C1 segment of cervical spinal cord (tissue), 14 donors: ENCODE measurements at places on chromosomes 13 and 19.

DNA sequence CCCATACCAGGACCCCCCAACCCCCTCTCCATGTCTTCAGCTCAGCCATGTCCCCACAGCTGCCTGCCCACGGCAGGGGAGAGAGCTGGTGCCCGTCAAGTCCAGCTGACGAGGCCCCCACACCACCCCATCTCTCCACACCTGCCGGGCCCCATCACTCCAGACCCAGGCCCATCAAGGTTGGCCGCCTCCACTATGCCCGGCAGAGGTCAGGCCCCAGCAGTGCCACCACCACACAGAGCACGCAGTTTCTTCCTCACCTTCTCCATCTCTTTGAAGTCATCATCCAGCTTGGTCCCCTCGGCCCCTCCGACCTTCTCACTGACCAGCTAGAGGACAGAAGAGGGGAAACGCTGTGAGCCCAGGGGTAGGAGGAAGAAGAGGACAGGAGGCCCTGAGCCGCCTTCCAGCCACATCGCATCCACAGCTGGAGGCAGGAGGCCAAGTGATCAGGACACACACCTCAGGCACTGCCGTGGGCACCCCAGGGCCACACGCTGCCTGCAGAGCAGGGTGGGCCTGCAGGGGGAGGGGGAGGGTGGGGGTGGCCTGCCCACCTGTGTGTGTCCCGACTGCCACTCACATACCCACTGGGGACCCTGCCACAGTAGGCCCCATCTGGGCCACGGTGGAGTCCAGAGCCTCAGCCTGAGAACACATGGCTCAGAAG, 23.4 kb downstream of the MPND start:
- DNase-seq: no peak

- DNase-seq: no peak
Measured at GRCh38 chr19:35265900-35266519, 2.8 kb upstream of the USF2 start.

DNA sequence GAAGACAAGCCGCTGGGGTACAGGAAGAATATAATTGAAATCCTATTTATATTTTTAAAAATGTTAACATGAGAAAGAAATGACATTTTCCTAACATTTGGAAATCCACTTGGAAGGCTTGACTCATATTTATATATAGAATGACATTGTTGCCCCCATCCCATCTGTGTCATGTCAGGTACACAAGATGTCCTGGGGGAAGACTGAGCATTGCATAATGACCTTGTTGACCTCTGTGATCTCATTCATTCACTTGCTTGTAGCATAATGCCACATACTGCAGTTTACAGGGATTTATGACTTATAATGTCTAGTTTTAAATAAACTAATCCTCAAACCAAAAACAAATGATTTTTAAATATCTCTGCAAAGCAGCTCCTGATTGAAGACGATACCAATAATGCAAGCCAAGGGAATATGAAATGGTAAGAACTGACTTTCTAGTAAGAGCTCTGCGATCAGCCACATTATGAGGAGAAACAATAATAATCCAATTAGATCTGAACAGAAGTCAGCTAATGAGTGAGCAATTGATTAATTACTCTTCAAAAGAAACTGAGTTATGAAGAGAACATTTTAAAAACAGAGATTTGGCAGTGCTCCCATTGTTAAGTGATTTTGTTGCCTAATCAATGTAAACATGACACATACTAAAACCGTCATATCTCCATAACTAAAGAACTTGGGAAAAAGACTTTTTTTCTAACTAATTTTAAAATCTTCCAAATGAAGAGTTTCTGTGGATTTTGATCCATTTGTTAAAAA, 21.2 kb upstream of the VWA8 start:
- no peak for DNase-seq

DNA sequence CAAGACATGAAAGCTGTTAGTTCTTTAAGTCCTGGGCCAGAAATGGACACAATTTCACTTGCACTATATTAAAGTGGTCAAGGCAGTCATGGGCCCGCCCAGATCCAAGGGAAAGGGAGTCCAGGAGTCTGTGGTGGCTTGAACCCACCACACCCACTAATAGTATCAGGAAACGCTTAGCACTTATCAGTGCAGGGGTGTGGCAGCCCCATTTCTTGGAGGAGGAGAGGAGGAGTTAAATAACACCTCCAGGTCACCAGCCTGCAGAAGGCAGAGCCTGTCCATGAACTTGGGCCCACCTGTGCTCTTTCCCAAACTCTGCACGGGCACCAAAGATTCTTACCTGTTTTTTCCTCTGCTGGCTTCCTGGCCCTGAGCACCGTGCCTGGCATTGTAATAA, 5.4 kb upstream of the NTN5 start:
- no peak for DNase-seq

DNA sequence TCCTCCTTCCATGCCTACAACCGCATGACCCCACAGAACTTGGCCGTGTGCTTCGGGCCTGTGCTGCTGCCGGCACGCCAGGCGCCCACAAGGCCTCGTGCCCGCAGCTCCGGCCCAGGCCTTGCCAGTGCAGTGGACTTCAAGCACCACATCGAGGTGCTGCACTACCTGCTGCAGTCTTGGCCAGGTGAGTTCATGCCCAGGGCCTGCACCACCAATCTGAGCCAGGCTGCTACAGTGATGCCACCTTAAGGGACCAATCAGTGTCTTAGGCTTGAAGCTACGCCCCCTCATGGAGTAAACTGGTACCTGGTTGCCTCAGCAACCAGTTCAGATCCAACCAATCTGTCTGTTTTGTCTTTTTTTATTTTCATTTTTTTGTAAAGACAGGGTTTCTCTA, 5.2 kb downstream of the SYDE1 start:
- no peak for DNase-seq

DNA sequence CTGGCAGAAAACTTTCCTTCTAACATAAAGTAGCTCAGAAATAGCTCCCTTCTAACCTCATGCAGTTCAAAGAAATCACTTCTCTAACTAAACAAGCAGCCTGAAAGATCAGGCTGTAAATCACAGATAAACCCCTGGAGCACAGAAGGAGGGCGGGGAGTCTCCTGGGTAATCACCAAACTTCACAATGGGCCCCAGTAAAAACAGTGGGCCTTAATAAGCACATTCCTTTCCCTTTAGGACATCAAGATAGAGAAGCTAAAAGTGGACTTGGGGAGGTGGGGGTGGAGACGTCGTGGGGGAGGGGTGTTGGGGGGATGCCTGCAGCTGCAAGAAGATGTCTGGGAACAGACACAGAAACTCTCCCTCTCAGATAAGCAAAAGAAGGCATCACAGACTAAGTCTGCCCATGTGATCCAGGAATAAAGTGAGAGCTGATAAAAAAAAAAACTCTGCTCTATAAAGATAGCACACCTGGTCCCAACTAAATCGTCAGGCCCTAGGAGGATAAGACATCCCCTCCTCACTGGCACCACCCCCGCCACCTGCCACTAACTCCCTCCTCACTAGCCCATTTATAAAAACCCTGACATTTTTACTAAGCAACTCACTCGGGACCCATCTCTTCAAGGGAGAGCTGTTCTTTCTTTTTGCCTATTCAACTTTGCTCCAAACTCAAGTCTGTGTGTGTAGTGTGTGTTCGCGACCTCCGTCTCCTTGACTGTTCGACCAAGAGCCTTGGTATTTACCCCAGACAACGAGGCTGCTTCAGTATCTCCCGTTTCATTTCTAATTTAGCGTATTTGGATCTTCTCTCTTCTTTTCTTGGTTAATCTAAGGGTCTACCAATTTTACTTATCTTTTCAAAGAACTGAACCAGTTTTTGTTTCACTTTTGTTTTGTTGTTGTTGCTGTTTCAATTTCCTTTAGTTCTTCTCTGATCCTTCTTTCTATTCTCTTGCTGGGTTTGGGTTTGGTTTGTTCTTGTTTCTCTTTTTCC, 31.7 kb downstream of the DNAJC15 start:
- DNase-seq: no peak

DNA sequence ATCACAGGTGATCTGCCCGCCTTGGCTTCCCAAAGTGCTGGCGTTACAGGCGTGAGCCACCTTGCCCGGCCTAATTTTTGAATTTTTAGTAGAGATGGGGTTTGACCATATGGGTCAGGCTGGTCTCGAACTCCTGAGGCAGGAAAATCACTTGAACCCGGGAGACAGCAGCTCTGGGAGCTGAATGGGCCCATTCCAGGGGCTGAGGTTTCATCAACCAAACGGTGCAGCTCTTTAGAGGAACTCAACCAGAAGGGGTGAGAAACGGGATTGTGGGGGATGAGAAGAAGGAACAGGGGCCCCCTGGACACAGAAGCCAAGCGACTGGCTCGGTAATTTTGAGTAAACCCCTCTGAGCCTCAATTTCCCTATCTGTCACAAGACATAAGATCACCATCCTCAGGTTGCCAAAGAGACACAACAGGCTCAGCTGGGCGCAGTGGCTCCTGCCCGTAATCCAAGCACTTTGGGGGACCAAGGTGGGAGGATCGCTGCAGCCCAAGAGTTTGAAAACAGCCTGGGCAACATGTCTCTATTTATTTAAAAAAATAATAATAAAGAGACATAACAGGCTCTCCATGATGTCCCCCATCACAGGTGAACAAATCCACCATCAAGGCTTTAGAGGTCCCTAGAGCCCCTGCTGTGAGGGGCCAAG, 562 bp downstream of the IQCN start:
- no peak for DNase-seq

DNA sequence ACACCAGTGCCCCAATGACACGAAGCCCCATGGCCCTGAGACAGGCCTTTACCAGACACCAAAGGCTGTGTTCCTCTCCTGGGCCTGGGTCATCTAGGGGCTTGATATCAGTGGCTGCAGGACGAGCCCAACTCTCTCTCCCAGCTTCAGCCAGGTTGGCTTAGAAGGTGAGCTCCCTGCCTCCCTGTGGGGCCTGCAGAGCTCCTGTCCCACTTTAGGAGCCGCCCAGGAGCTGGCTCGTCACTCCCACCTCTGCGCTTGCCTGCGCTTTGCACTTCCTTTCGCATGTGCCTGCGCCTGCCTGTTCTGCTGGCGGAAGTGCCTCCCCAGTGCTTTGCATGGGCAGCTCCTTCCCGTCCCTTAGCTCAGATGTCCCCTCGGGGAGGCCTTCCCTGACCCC, 4.9 kb downstream of the CALM3 start:
- DNase-seq: no peak

GRCh38 chr19:21910318-21910717, 74.3 kb upstream of the ZNF43 start:
- DNase-seq: no peak

DNA sequence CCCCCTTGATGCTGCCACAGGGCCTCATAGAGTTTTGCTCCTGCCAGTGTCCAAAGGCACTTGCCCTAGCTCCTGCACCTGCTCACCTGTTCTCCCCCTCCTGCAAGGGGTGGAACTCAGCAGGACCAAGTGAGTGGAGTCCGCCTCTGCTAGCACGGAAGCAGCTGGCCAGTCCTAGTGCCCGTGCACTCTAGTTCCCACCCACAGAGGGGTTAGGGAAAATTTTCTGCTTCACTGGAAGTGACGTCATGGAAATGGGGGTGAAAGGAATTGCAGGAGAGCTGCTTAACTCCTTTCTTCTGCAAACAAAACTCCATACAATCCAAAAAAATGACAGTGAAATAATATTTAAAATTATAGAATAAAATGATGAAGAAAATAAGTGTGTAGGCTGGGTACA, 609.7 kb upstream of the SLITRK1 start:
- DNase-seq: no peak

- DNase-seq: no peak
Measured at GRCh38 chr13:47004027-47004426, 107.2 kb upstream of the HTR2A start.

DNA sequence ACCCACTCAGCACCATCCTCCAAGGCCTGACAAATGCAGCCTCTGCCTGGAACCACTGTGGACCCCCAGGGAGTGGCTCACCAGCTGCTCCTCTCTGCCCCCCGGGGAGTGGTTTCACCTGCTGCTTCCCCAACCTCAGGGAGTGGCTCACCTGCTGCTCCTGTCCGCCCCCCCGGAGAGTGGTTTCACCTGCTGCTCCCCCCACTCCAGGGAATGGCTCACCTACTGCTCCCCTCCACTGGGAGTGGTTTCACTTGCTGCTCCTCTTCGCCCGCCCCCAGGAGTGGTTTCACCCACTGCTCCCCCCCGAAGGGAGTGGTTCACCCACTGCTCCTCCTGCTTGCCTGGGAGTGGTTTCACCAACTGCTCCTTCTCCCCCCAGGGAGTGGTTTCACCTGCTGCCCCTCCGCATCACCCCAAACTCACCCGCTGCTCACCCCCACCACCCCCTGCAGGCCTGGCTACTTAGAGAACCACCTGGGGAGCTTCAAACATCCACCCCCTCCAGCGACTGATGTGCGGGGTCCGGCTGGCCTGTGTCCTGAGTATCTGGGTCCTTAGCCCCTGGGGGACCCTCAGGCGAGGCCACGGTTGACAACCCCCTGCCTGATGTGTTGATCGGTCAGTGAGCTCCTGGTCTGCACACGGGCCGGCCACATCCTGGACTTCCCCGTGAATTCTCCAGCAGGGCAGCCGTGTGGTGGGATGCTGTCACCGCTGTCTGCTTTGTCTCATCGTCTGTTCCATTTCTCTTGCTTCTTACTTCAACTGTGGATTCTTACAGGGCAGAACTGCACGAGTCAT, 14.6 kb upstream of the TMEM255B start:
- DNase-seq: no peak

GRCh38 chr19:29655648-29656335, 9.5 kb upstream of the PLEKHF1 start:
- DNase-seq: no peak

DNA sequence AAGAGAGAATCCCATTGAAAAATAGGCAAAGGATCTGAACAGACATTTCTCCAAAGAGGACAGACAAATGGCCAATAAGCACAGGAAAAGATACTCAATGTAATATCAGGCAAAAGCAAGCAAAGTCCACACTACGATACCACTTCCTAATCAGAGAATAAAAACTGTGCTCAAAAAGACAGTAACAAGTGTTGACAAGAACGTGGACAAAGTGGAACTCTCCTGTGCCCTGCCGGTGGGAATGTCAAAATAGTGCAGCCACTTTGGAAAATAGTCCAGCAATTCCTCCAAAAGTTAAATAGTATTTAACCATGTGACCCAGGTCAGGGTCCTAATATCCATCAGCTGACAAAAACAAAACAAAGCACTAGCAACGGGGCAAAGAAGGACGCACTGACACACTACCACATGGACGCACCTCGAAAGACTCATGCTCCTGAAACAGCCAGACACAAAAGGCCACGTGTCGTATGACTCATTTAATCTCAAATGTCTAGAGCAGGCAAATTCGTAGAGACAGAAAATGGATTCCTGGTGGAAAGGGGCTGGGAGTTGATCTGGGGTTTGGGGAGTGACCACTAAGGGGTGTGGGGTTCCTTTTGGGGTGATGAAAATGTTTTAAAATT, 5.2 kb downstream of the MIER2 start:
- DNase-seq: no peak

DNA sequence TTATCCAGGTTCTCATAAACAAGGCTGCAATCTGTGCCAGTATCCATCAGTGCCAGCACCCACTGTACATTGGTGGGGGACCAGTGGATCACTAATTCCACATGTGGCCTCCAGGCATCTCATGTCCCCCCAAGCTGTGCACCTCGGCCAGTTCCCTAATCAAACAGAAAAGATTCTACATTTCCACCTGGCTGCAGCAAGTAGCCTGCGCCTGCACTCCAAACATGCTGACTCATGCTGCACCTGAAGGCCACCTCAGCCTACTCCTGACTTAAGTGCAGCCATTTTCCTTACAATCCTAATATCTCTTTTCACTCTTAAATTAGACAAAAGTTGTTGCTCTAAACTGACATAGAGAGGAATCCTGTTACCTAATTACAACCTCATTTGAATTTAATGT, 729.4 kb upstream of the MIR17HG start:
- DNase-seq: no peak
